ENCODE measurements at places on chromosomes 11 and 22.

DNA sequence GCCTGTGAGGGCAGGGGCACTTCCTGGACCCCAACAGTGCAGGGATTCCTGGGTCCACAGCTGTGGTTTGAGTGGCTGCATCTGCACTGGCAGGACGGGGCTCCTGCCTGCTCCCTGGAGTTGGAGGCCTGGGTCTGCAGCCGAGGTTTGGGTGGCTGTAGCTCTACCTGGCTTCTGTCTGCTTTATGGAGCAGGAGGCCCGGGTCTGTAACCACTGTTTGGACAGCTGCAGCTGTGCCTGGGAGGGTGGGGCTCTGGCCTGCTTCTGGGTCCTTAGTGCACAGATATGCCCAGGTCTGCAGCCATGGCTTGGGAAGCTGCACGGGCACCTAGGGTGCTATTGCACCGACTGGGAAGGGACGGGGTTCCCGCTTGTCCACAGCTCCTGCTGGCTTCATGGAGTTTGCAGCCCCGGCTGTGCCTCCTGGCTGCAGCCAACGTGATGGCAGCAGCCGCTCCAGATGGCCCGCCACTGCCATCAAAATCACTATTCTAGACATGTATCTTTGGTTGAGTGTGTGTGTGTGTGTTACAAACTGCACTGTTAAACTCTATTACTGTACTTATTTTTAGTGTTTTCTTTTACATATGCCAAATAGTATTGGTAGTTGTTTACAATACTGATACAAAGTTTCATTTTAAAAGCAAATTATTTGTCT is 412.3 kb upstream of the KIRREL3 start:
- no peak for DNase-seq

DNA sequence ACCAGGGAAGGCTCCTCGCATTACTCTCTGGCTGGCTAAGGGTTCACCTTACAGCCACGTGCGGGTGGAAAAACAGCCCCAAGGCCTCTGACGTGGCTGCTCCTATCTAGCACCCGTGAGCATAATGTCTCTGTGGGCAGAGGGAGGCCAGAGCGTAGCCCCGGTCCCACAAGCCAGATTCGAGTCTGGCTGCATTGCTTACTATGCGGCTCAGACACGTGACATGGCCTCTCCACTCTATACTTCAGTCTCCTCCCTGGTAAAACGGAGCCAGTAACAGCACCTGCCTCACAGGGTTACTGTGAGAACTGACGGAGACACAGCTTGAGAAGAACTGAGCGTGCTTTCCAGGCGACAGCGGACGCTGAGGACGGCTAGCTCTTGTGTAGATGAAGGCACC is 105.8 kb upstream of the BID start:
- no peak for DNase-seq

DNA sequence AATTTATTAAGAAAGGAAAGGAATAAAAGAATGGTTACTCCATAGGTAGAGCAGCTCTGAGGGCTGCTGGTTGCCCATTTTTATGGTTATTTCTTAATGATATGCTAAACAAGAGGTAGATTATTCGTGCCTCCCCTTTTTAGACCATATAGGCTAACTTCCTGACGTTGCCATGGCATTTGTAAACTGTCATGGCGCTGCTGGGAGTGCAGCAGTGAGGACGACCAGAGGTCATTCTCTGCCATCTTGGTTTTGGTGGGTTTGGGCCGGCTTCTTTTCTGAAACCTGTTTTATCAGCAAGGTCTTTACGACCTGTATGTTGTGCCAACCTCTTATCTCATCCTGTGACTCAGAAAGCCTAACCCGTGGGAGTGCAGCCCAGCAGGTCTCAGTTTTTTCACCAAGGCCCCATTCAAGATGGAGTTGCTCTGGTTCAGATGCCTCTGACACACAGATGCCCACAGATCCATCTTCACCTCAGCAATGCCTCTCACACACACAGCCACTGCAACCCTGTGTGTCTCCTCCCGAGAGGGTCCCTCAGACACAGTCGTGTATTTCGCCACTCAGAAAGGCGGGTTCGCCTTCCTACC is 16.4 kb upstream of the JAM3 start:
- no peak for DNase-seq

- DNase-seq, result no peak
Observed at GRCh38 chr11:100769165-100769564, 82.1 kb downstream of the ARHGAP42 start.

DNA sequence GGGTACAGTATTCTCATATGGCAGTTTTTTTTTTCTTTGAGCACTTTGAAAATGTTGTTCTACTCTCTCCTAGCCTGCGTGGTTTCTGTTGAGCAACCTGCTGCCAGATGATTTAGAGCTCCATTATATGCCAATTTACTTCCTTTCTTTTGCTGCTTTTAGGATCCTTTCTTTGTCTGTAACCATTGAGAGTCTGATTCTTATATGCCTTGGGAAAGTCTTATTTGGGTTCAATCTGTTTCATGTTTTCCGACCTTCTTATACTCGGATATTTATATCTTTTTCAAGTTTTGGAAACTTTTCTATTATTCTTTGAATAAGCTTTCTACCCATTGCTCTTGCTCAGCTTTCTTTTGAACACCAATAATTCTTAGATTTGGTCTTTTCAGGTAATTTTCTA is 138.1 kb upstream of the RAG2 start:
- DNase-seq, result no peak

All from H54 (cell line).